ENCODE measurements at places on chromosomes 7 and 10.
A peak's percentile ranks its signal among the peaks of the same experiment; 100 is the strongest.

GRCh38 chr7:155230169-155230593, 67.5 kb upstream of the INSIG1 start:
- DNase-seq, result no peak

GRCh38 chr7:38881015-38881414, 28.0 kb downstream of the VPS41 start:
- DNase-seq, result no peak

GRCh38 chr7:132533916-132534315, 42.4 kb downstream of the PLXNA4 start:
- no peak for DNase-seq

DNA sequence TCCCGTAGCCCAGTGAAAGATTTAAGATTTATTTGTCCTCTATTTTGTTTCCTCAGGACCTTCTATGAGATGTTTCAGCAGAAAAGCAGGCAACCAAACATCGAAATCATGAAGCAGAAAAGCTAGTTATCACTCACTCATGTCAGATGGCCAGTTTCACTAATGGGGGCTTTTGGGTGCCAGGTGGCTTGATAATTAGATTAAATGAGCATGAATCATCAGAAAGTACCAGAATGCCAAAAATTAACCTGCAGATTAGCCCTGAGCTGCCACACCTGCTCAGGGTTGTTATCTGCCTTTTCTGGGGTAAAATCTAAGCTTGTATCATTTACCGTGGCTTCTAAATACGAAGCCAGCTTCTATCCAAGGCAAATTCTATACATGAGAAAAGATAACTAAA, 1017.5 kb downstream of the XPNPEP1 start:
- no peak for DNase-seq

GRCh38 chr10:79984851-79985250, 35.9 kb upstream of the SFTPD start:
- DNase-seq, result no peak

GRCh38 chr7:74489997-74490945, 36.6 kb downstream of the GTF2IRD1 start:
- no peak for DNase-seq

DNA sequence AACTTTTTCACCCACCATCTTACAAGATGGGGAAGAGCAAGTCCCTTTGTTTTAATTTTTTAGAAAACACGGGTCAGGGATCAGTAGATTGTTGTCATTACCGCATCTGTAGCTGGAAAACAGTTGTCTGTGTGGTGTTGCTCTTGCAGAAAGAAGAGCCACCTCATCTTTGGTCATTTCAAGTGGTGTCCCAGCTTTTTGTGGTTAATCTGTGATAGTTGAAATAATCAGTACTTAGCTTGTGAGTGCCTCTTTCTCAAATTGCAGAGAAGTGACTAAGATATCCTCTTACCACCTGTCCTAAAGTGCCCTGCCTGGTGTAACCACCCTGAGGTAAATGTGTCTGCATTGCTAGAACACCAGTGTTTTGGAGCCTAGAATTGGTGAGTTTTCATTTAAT, 5.5 kb downstream of the PRPF18 start:
- DNase-seq, result no peak

DNA sequence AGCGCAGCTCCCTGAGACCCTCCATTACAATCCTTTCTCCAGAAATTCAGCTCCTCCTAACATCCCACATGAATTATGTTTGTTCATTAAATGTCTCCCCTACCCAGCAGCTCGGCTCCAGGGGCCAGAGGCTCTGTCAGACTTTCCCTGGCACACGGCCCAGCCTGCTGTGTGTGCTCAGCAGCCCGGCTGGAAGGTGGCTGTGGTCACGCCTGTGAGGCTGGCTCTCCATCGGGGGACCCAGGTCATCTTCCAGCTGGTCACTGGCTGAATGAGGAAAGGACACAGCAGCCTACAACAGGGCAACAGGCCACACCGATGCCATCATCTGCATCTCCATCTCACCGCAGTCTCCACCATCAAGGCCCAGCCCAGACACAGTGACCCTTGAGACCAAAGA, 219.8 kb downstream of the MAD1L1 start:
- DNase-seq, result no peak

- no peak for DNase-seq
Measured at GRCh38 chr7:87935384-87935706, 1.3 kb downstream of the ADAM22 start.

- no peak for DNase-seq
Measured at GRCh38 chr10:43231523-43232078, 35.3 kb downstream of the RASGEF1A start.

DNA sequence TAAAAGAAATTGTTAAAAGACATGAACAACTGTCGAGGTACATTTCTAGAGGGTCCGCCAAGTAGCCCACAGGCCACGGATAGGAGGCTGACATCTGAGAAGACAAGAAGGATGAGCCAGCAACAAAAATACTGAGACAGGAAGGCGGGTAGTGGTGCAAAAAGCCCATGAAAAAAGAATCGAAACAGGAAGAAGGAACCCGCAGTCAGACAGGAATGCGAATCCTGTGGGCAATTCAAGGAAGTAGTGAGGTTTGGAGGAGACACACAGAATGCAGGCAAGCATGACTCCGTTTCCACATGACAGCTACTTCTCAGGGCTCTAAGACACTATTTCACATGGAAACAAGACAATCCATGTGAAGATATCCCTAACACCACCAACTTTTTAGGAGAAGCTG, 125.2 kb downstream of the DOCK4 start:
- no peak for DNase-seq

GRCh38 chr10:73773152-73773879, 8.5 kb upstream of the CHCHD1 start:
- no peak for DNase-seq

- no peak for DNase-seq
Measured at GRCh38 chr7:86908948-86909347, 150.5 kb downstream of the ELAPOR2 start.

DNA sequence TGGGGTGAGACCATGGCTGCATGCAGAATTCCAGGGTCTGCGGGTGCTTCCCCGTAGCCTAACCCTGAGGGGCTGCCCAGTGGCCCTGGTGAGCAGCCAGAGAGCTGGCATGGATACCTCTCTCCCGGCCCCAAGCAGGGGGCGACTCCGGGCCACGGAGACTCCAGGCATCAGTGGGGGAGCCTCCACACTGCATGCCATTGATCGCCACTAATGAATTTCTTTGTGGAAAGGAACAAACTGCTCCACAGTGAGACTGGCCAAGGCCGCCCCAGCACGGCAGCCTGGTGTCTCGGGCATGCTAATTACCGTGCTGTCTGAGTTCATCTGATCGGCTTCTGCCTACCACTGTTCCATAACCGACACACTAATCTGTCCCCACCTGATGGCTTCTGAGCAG, 184.4 kb downstream of the GRID1 start:
- no peak for DNase-seq

GRCh38 chr10:80472234-80473095, 18.4 kb downstream of the TSPAN14 start:
- DNase-seq, result no peak

DNA sequence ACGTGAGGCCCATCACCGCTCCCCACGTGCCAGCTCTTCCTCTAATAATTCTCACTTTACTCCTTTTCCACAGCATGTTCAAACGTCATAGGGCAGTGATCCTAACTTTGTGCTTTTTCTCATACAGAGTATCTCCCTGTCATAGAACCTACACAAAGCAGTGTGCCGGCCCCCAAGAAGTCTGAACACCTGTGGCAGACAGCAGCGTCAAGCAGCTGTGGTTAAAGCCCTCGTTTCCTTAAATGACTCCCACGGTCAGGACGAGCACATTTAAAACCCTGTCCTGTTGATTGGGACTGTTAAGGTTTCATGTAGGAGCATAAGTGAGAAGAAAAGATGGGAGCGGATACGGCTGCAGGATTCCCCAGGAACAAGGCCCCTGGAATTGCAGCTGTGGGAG, 267.2 kb downstream of the DIP2C start:
- no peak for DNase-seq

DNA sequence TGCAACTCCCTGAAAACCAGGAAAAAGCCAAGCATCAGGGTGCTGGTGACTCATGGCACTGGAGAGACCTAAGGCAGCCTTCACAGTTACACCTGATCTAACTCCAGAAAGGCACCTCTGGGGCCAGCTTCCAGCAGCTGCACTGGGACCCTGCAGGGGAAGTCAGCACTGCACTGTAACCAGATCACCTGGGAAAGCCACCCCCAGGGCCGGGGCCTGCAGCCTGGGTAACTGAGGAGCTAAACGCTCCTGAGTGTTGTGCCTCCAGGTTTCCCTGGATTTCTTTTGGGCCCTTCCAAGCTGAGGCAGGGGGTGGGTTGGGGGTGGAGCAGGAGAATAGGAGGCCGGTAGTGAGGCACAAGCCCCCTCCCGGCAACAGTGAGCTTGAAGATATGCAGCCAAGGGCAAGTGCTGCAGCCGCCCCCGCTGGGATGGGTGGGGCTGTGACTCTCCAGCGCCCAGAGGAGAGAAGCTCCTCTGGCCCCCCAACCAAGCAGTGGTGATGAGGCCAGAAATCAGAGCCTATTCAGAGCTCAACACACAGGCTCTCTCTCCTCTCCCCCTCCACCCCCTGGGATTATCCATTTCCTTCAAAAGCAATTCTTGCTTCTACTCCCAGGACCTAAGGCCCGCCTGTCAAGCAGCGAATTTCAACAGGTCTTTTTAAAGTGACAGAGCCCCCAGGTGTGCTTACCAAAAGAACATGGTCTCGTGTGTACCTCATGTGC, 2.6 kb downstream of the CXCL12 start:
- no peak for DNase-seq

DNA sequence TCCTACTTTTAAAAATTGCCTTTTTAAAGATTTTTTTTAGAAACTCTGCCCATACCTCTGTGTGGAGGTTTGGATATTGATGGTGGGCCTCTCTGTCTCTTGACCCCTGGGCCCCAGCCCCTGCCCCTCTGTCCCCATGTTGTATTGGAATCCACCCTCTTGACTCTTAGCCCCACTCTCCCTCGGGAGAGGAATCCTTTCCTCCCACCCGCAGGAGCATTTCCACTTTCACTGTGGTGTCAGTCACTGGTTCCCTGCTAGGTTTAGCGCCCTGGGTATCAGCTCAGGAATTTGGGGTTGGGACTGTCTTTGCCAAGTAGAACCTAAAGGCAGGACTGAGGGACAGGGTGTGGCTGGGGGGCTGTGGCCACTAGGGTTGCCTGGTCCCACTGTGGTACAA, 10.1 kb downstream of the PFKFB3 start:
- DNase-seq, result no peak

DNA sequence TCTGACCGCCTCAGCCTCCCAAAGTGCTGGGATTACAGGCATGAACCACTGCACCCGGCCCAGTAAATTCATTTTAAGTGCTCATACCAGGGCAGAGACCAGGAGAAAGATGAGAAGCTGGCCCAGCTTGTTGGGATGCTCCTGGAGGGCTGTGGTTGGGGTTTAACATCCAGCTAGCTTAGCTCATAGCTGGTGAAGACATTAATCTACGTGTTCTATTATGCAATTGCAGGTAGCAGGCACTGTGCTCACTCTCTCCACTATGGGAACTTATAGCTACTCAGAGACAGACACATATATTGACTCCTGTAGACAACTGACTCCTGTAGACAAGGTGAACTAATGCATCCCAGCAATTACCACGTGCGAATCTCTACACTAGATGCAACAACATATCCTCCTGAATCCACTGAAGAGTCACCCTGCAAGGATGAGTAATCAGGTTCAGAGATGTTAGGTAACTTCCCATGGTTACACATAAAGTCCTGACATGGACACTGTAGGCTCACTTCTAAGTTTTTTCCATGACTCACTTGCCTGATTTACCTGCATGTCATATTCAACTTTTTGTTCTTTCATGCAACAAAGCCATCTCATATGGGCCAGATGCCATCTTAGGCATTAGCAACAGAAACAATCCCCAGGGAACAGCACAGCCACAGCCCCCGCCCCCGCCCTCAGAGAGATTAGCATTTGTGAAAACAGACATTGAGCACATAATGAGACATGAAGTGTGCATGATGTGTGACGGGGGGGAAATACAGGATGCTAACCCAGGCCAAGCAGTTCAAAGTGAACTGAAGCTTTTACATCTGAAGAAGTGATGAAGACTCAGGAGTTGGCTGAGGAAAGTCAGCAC, 37.2 kb downstream of the ERLIN1 start:
- DNase-seq, result no peak

GRCh38 chr7:1544178-1544895, 11.7 kb downstream of the TMEM184A start:
- DNase-seq, result no peak

DNA sequence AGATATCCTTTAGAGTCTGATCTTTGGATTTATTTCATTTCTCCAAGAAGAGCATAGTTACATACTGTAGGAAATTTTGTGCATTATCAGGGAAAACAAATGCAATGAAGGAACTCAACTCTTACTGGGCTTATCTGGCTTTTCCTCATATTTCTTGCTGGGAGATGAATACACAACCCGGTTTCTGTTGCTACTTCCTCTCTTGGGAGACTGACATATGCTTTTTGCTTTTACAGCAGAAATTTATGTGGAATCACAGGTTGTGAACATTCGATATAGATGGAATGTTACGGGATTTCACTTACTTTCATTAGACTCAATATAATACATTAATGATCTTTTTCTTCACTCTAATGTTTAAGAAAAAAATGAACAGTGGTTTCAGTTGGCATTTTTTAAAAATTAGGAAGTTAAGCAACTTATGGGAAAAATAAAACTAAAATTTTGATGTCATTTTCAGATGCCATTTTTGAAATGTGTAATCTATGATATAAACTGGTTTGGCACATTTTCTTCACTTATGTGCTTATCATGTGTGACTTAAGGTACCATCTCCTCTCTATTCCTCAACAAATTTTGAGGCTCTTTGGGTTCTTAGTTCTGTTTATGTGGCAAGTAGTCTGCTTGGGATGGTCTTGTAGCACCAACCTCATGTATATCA, 7.1 kb downstream of the SND1 start:
- no peak for DNase-seq

GRCh38 chr10:78706256-78706655, 362.5 kb upstream of the ZMIZ1 start:
- no peak for DNase-seq

GRCh38 chr7:138575897-138576428, 115.9 kb downstream of the TRIM24 start:
- DNase-seq, result no peak

GRCh38 chr7:6160191-6160623, 112.2 kb downstream of the CYTH3 start:
- DNase-seq, result peak; percentile 86

- DNase-seq, result no peak
Measured at GRCh38 chr7:2864204-2864985, 20.3 kb upstream of the GNA12 start.

GRCh38 chr10:103153302-103154197, 39.5 kb downstream of the NT5C2 start:
- no peak for DNase-seq

All from HuH-7.5 (cell line).